Stimulated activated CD8-positive, alpha-beta memory T cell treated with anti-CD3 and anti-CD28 coated beads, Interleukin-15, amount 100 ng/mL, for 4 hours (primary cell): ENCODE measurements at places on chromosomes 4 and X.

GRCh38 chr4:10421344-10422055, 35.7 kb downstream of the ZNF518B start:
- no peak for DNase-seq

DNA sequence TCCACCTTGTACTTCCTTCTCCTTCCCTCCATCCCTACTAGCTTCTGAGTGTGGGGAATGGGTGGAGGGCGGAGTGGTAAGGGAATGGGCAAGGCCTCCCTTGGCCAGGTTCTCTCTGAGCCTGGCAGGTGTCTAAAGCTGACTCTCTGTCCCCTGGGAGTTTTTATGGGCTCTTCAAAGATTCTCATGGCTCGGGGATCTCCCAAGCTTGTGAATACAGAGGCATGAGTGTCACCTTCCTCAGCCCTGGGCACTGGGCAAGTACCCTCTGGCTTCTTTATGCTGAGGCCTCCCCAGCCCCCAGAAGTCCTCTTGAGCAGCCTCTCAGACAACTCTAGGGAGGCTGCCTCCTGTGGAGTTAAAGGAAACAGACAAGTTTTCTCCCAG, 32.5 kb upstream of the DDX3X start:
- DNase-seq = no peak

DNA sequence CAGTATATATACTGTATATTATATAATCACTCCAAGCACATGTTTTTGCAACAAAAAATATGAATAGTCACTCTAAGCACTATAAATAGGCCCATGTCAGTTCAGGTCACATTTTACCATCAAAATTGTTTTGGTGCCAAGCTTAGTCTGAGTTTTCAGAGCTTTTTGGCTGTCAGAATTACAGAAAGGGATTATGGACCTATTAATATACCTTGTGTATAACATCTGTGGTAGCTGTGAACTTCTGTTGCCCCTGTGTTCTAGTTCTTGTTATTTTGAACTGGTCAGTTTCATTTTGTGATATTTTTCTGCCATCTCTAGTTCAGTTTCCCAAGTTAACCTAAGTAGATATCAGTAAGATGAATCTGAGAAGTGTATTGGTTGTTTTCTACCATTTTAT, 22.9 kb downstream of the EXOC1 start:
- DNase-seq = no peak

- DNase-seq = no peak
These were observed 18.0 kb upstream of the RHOXF2 start for GRCh38 chrX:120140293-120140981.

DNA sequence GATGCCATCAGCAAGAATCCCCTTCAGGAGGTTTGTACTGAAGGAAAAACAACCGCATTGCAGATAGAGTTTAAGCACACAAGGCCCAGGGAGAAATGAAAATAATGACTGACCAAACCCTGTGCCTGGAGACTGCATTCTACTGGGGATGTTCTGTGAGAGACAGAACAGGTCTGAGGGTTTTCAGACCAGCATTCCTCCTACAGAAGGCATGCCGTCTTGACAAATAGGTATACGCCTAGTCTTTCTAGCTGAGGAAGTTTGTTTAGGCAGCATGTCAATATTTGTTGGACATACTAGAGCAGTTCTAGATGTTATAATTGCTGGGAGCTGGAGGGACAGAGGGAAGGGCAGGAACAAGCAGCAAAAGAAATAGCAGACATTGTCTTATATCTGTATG, 68.4 kb upstream of the SCOC start:
- DNase-seq = no peak

DNA sequence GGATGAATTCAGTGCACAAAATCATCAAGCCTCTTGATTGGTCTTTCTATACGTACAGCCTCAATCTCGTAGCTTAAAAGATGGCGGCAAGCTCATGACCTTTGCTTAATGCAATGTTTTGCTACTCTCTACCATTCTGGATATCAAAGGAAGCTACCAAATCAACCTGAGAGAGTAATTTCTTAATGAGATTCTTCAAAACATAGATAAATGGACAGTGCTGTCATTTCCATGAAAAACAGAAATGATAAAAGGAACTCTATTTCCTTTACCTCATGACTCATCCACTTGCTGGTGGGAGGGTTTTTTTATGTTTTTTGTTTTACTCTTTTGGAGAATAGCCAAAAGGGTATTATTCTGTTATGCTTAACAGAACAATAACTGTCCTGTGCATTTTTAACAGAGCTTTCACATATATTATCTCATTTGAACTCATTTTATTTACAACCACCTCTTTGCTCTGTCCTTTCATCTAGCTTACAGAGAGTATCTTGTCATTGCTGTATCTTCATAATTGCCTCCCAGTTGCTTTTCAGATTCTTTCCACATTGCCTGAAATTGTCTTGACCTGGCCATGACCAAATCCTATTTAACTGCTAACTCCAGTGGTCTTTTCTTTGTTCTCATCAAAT, 138.6 kb upstream of the GPR101 start:
- DNase-seq = no peak

DNA sequence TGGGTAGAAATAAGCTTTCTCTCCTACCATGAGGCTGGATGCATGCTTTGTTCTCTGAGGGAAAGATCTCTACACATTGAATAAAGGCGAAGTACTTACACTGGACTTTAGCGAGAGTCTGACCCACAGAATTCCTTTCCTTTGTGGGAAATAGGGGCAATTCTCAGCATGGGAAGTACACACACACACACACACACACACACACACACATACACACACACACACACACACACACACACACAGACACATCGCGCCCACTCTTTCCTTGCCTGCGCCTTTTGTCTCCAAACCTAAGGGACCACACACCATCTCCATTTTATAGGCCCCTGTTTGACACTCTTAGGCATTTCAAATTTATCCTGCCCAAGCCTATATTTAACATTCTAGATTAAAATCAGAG, 83.8 kb downstream of the LUZP4 start:
- no peak for DNase-seq

- no peak for DNase-seq
These were observed 25.3 kb upstream of the SOD3 start for GRCh38 chr4:24770032-24770584.

GRCh38 chrX:153496590-153496959, 1.8 kb downstream of the BGN start:
- no peak for DNase-seq

- DNase-seq = no peak
These were observed 317.4 kb downstream of the ASMT start for GRCh38 chrX:1932231-1932630.

- no peak for DNase-seq
These were observed 133.8 kb upstream of the ATP6AP2 start for GRCh38 chrX:40446921-40447320.

- no peak for DNase-seq
These were observed 680.7 kb upstream of the BOD1L1 start for GRCh38 chr4:14308229-14308651.

- DNase-seq = no peak
These were observed 642.6 kb upstream of the HS3ST1 start for GRCh38 chr4:12071316-12071715.

DNA sequence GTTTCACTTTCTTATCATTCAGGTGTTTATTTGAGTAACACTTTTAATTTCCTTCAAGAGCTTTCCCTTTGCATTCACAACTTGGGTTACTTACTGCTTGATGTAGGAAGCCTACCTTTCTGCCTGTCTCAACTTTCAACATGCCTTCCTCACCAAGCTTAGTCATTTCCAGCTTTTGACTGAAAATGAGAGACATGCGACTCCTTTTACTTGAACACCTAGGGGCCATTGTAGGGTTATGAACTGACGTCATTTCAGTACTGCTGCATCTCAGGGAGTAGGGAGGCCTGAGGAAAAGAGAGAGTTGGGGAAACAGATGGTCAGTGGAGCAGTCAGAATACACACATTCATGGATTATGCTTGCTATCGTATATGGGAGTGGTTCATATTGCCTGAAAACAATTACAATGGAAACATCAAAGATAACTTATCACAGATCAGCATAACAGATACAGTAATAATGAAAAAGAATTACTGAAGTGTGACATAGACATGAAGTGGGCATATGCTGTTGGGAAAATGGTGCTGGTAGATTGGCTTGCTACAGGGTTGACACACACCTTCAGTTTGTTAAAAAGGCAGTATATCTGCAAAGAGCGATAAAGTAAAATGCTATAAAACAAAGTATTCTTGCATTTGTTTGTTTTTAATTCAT, 25.7 kb downstream of the USP53 start:
- no peak for DNase-seq
